Head of caudate nucleus (tissue), 42 donors: ENCODE measurements at places on chromosomes 7 and 10.
A peak's percentile ranks its signal among the peaks of the same experiment; 100 is the strongest.

DNA sequence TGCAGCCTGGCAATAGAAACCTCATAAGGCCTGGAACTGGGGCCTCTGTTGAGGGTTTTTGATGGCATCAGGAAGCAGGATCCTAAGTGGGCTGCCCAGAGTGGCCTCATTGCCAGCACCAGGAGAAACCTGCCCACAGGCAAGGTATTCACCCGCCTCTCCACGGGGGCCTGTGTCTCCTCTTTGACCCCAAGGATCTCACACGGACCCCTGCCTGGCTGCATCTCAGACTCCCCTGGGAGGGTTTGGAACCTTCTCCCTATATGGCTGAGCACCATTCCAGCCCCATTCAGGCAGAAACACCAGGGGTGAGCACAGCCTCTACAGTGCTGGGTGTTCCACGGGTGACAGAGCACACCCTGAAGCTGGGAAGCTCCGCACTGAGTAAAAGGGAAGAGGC, 14.6 kb upstream of the C10orf71 start:
- DNase-seq = no peak

DNA sequence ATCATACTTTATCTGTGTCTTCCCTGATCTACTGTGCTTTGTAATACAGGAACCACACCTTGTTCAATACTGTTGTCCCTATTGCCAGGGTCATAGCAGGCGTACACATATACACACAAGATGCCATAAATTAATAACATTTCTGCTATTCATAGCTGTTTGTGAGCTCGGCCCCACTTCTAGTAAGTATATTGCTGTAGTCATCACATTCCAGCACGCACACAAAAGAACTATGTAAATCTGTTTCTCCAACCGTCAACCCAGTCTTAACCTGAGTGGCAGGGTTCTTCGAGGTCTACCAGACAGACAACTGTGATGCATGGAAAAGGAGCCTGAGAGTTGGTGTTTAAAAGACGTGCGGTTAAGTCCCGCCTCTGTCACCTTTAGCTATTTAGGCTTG, 5.7 kb upstream of the CACNB2 start:
- no peak for DNase-seq

- no peak for DNase-seq
Observed at GRCh38 chr7:101841328-101841727, 23.9 kb downstream of the CUX1 start.

- DNase-seq = no peak
Observed at GRCh38 chr10:33871061-33871956, 536.8 kb upstream of the NRP1 start.

DNA sequence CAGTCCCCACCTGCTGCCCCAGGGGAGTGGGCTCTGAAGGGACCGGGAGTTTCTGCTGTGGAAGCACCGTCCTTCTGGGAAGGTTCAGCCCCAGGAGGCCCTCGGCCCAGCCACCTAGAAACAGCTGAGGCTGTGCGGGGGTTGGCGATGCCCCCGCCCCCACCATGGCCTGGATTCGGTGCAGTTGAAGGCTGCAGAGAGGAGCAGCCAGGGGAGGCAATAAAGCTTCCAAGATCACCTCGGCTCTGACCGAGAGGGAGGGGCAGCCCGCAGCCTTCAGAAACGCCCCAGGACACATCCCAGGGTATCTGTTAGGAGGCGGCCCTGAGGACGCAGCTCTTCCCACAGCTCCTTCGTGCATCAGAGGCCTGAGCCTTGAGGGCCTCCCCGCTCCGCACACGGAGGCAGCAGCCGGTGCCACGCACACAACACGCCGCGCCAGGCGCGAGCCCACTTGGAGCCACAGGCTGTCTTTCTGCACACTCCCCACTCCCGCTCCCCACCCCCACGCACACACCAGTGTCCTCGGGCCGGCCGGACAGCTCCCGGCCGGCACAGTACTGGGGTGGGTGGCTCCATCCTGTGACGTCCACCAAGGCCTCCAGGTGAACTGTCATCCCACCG, 1.6 kb downstream of the KNDC1 start:
- no peak for DNase-seq

DNA sequence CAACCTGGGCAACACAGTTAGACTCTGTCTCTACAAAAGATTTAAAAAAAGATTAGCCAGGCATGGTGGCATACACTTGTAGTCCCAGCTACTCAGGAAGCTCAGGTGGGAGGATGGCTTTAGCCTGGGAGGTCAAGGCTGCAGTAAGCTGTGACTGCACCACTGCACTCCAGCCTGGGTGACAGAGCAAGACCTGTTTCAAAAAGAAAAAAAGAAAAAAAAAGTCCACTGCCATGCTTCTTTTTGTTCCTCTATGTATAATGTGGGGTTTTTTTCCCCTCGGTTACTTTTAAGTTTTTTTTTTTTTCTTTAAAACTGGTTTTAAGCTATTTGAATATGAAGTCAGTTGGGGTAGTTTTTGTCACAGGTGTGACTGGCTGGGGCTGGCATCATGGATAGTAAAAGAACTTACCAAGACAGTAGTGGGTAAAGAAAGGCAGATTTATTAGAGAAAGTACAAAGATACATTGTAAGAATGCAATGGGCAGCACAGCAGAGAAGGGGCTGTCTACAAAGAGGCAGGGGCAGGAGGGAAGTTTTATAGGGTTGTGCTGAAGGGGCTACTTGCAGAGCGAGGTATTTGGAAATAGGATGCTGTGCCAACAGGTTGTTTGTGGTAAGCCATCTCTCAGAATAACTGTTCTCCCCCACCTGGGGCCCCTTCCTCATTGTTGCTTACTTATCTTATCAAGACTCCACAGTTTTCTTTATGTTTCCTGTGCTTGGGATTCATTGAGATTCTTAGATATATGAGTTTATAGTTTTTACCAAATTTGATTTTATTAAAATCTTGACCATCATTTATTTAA, 177.3 kb downstream of the PHTF2 start:
- DNase-seq = no peak

- DNase-seq = peak; percentile 48
Observed at GRCh38 chr10:78408671-78409472, 375.2 kb downstream of the RPS24 start.

DNA sequence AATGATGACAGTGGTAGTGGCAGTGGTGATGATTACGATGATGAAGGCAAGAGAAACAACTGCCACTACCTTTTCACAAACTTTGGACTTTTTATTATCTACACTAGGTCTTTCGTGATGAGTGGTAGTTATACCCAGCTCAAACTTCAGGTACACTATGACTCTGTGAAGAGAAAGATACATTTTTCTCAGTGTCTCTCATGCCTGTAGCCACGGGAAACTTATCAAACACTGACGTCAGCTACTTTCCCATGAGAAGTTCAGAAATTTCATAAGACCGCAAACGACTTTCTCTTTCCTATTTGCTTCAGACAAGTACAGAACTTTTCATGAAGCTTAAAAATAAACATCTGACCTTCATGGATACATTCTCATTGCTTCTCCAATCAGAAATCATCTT, 57.0 kb downstream of the CALD1 start:
- no peak for DNase-seq

DNA sequence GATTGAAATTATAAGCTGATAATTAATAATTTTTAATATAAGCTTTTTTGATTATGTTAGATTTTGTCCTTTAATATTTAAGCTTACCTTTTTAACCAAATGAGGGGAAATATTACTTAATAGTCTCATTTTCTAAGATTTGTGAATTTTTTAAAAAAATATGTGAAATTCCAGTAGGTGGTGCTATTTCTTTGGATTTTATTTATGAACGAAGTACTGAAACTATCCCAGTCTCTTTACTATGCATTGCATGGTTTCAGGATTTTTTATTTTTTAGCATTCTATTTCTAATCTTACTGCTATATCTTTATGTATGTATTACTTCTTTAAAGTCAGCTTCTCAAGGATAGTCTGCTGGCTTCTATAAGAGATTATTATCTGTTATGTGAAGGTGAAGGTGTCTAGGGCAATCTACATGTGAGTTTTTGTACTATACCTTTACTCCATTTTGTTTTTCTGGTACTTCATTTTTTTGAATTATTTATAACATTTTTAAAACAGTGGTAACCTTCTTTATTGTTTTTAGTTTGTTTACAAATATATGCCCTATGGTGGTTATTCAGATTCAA, 78.3 kb downstream of the ATRNL1 start:
- no peak for DNase-seq

DNA sequence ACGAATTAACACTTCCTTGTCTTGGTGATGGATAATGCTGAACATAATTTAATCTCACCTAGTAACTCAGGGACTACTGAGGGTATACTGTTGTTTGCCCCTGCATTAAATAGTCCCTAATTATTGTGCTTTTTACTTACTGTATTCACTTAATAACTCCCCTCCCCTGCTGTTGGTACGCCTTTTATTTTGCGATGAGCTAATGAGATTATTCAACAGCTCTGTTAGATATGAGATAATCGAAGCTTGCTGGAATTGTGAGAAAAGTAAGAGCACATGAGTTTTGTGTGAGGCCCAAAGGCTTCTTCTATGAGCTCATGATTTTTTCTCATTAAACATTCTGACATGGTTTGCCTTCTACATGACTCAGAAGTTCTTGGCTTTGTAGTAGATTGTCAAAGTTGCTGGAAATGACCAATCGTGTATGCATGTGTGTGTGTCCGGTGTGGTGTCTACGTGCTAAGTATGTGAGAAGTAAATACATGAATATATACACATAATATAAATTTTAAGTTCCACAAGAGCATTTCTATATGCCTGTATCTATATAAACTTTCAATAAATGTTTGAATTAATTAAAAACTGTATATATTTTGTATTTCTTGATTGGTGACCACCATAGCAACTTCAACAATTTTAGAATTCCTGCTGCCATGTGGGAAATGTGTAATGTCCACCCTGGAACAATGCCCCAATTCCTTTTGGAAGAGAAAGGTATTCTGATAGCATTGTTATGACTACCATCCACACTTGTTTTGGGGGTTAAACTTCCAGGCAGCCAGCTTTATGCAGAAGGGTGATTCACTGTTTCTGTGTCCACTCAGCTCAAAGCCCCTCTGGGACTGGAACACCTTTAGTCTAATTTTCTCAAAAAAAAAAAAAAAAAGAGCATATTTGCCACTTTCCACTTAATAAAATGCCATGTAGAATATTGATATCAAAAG, 106.2 kb downstream of the SAMD9 start:
- no peak for DNase-seq

DNA sequence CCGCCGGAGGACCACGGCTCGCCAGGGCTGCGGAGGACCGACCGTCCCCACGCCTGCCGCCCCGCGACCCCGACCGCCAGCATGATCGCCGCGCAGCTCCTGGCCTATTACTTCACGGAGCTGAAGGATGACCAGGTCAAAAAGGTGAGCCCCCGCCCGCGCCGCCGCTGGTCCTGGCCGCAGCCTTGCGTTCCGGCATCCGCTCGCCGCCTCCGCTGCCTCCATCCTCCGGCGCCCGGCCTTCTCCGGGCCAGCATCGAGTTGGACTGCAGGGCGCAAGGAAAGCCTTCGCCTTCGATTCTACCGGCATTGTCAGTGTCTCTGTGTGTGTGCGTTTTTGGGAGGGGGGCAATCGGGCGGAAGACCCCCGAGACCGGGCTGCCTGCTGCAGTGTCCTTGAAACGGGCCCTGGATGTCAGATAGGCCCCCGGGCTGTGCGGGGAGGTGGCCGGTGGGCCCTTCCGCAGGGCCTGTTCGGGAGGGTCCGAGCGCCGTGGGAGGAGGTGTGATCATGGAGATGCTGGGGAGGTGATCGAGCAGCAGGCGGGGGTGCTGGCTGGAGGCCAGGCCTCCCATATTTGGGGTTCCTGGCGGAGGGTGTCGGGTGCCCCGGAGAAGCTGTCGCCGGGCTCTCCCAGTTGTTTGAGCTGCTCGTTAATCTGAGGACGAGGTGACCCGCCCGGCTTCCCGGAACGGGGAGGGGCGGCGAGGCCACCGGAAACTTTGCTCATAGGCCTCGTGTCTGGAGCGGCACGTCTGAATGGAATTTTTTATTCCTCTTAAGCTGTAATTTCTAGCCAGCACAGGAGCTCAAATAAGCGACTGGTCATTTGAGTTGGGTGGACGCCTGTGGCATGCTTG, 40.8 kb downstream of the HK1 start:
- DNase-seq = peak; percentile 69

DNA sequence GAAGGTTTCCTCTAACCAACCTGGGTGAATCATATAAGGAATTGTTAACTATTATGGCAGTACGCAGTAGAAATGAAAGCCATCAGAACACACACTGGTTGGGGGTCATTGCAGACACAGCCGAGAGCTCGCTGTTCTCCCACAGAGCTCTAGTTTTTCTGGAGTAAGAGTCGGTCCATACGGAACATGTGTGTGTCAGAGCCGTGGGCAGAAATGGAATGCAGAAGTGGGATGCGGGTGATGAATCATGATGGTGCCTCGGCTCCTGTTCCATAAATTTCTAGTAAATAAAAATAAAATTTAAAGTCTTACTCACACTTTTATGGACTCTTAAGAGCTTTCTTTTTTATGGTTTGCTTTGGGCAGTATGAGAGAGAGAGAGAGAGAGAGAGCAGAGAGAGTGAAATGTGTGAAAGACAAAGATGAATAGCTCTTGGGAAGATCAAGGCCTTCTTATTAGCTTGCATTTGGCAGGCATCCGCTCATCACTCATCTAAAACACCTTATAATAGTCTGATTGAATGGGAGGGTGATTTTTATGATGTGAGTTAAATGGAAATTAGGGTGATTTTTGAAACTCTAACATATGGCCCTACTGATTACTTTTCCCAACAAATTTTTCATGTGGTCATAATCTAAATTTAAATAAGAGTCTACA, 98.8 kb upstream of the PFKP start:
- DNase-seq = no peak

- no peak for DNase-seq
Observed at GRCh38 chr7:35508623-35509400, 186.1 kb downstream of the HERPUD2 start.
